Hippocampal formation (tissue), 2 donors: ENCODE measurements at places on chromosomes 5 and 9.

- DNase-seq, result no peak
Observed at GRCh38 chr9:135961811-135962695, 880 bp upstream of the UBAC1 start.

GRCh38 chr9:84667571-84668195 is 1.8 kb upstream of the NTRK2 start:
- DNase-seq, result no peak

GRCh38 chr5:160432196-160432595 is 10.5 kb downstream of the PTTG1 start:
- no peak for DNase-seq

DNA sequence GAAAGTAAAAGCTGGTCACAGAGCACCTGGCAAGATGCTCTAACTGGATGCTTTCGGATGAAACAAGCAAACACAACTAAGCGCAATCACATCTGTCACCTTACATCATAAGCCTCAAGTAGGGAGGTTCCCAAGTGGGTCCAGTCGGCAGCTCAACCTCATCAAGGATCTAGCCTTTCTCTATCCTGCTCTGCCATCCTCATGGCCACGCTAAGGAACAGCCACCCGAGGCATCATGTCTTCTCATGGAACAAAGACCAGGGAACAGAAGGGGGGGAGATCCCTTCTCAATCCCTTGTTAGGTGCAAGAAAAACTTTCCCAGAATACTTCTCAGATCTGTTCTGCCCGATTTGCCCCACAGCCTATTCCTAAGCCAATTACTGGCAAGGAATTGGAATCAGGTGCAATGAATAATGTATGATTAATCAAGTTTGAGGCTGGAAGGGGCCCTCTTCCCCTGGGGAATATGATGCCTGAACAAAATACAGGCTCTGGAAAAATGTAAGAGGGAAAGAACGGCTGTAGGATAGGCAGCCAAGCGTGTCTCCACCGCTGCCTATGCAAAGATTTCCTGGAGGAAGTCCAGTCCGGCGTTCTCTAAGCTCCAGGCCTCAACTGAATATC is 1.3 kb upstream of the HABP4 start:
- DNase-seq, result no peak

- no peak for DNase-seq
Observed at GRCh38 chr5:1413611-1414241, 31.5 kb downstream of the SLC6A3 start.

DNA sequence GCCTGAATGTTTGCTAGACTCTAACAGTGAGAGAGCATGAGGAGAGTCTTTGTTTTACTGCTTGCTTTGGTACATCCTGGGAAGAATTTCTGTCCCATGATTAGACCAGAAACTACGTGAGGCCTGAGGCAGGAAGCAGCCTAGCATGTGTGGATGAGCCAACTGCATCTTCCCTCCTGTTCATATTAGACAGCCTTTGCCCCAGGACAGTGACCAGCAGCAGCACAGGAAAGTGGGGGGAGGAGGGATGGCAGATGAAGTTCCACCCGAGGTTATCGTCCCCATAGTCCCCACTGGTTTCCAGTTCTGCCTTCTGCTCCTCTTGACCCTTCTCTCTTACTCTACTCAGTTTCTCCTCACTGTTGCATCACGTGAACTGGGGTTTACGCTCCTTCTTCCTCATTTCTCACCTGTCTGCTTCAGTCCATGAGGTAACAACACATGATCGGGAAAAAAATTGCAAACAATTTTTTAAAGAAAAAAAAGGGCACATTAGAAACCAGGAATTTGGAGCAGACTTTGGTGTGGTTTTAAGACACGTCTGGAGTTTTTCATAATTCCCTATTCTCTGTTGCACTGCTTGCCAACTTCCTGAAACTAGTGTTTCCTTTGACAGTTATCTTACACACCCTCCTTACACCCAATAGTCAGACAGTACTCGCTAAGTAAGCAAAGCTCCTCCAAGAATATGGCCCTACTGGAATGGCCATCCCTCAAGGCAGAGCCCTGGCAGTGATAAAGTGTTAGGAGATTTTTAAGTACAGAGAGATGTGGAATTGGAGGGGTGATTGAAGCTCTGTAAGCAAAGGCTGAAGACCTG is 84.1 kb downstream of the SNX18 start:
- no peak for DNase-seq

DNA sequence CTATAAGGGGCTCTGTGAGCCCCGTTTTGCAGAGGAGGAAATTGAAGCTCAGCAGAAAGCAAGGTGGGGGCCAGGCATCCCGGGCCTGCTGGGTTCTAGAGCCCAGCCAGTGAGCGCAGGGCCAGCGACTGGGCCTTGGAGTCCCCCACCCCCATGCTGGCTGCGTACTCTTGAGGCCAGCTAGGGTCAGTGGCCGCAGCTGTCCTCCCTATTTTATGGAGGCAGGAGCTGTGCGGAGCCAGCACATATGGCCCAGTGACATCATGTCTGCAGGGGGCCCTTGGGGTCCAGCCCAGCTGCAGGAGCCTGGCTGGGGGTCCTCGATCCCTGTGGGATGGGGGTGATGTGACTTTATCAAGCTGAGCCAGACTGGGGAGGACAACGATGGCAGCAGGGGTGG is 71.3 kb downstream of the HMCN2 start:
- no peak for DNase-seq

DNA sequence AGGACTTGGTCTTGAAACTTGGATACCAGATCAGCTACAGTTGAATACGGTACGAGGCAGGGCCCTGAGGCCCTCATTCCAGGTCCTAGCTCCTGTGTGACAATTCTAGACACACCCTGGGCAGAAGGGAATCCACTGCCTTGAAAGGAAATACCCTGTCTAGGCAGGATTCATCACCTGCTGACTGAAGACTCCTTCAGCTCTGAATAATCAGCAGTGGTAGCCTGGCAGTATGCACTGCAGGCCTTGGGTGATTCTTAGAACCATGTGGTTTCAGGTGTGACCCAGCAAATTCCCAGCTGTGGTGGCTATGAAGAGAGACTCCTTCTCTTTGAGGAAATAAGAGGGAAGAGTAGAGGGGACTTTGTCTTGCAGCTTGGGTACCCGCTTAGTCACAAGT is 17.2 kb upstream of the EFNA5 start:
- DNase-seq, result no peak

GRCh38 chr9:95733741-95734666 is 141.5 kb upstream of the ERCC6L2 start:
- DNase-seq, result no peak

- DNase-seq, result no peak
Observed at GRCh38 chr5:93430118-93430517, 150.9 kb downstream of the NR2F1-AS1 start.

- no peak for DNase-seq
Observed at GRCh38 chr5:72834924-72835323, 18.5 kb downstream of the TNPO1 start.

DNA sequence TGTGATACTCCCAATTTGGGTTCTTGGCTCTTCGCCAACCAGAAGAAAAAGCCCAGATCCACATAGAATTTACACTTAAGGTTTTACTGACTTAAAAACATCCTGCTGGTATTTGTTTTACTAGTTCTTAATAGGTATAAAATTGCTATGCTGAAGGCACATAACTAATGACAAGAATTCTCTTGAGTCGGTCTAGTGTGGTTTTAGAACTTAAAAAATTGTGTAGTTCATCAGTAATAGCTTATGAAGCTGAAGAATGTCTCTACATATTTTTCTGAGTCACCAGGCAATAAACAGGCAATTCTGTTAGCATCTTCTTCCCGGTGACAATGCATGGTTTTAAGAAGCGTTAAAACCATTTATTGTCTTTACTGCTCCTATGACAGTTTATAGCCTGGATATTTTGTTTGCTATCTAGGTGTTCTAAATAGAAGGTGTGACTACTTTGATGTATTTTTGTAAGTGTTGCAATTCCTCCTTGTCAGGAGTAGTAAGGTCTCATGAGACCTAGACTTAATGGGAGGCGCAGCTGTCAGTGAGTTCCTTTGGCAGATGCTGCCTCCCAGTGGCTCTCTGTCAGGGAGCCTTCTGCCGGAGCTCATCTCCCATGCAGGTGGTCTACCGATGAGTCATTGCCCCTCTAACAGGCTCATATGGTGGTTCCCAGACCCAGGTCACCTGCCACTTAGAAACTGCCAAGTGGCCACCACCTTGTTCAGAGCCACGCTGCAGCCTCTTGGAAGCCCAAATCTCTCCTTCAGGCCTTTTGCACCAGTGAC is 173.8 kb downstream of the MAST4 start:
- no peak for DNase-seq
